ENCODE measurements at places on chromosomes 1 and 21.

- peak; percentile 93 for DNase-seq
Observed at GRCh38 chr1:113931451-113931851, 2.3 kb downstream of the HIPK1 start.

DNA sequence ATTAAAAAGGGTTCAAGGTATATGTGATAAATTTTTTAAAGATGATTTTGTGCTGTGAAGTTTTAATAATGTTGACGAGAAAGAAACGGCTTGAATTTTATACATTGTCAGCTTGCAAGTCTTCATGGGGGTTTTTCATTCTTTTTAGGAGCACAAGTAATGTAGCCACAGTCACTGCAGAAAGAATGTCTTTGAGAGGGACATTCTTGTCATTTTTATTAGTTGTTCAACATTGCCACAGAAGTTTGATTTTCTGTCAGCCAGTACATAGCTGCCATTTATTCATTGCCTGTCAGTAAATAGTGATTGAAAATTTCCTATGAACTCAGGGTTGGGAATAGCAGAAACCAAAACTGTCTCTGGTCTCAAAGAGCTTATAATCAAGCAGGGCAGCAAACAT is 156.3 kb downstream of the DHRS3 start:
- no peak for DNase-seq

GRCh38 chr21:35932232-35932911 is 128.0 kb downstream of the SETD4 start:
- peak; percentile 95 for DNase-seq

DNA sequence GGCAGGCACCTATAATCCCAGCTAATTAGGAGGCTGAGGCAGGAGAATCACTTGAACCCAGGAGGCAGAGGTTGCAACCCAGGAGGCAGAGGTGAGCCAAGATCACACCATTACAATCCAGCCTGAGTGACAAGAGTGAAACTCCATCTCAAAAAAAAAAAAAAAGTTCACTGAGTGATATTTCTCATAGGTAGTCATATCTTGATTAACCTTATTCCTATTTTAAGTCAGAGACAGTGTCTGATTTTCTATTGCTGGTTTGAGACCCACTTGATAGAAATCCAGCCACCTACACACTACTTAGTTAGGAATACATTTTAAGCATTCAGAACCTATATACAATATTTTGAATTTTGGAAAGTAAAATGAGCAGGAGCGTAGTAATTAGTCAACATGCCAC is 357.4 kb upstream of the ADGRL2 start:
- no peak for DNase-seq

DNA sequence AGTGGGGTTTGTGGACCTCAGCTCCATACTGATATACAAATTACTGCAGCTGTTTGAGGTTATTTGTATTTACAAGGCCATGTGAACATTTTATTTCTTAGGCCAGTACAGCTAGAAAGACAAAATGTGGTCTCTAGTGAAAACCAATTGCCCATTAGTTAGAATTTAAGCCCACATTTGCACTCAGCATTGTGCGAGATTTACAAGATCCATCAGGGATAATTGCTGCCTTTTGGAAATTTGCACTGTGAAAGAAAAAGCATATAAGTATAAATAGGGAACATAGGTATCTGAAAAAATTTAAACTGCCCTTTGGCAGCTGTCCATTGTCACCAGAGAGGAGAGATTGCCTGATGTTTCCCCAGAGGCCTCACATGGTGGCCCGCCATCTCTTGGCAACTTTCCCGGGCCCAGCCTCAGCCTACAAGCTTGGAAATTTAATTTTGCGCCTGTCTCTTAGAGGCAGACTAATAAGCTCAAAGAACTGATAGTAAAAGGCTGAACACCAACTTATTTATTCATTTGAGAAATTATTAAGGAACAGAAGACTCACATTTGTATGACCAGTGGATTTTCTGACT is 120.7 kb downstream of the MAP3K21 start:
- DNase-seq: no peak

DNA sequence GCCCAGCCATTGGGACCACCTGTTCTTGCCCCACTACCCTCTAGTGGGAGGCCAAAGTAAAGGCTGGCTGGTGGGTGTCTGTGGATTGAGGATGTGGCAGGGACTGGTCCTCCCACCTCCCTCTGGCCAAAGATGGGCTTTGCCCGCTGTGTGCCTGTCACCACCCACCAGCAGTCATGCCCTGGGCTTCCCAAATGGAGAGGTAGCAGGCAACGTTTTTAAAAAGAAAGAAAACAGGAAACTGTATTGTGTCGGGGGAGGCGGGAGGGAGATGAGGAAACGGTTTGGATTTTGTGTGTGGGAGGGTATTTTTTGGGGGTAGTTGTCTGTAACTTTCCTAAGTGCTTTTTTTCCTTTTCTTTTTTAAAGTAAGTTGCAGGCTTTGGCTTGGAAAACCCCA is 30.1 kb downstream of the SZRD1 start:
- no peak for DNase-seq

- DNase-seq: no peak
Observed at GRCh38 chr1:154846565-154847442, 23.3 kb downstream of the KCNN3 start.

DNA sequence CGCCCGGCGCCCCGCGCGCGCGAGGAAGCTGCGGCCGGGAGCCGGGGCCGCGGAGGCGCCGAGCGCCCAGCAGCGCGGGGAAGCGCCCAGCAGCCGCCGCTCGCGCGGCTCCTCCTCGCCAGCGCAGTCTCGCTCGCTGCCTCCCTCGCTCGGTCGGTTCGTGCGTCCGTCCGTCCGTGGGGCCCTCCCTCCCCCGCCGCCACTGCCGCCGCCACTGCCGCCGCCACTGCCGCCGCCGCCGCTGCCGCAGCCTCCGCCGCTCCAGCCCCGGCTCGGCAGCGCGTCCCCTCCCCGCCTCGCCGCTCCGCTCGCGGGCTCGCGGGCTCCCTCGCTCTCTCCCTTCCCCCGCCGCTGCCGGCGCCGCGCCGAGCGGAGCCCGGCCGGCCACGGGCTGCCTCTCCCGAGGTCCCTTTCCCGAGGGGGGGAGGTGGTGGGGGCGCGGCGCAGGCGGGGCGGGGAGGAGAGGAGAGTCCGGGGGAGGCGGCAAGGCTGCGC is at the start of gene KCND3:
Gene KCND3, minus strand, starts transcription at position 138 of the 495 bp plus-strand sequence.
- DNase-seq: no peak

GRCh38 chr1:32798191-32798590 is 19.0 kb downstream of the YARS1 start:
- no peak for DNase-seq

GRCh38 chr1:45401524-45401923 is 61.3 kb upstream of the MUTYH start:
- DNase-seq: no peak

DNA sequence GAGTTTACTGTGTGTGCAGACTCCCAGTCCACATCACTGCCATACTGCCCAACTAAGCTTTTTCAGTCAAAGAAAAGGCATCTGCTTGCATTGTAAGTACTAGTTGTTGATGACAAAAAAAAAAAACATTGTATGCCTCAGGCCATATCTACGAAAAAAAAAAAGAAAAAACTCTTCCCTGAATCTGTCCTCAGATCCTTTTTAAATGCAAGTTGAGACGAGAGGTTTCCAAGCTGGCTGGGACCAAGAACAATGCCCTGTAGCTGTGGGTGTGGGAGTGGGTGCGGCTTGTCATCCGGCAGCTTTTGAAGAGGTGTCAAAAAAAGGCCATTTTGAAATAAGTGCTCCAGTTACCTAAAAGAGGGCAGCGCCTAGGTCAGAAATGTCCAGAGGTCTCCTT is 29.2 kb upstream of the HHAT start:
- DNase-seq: no peak

DNA sequence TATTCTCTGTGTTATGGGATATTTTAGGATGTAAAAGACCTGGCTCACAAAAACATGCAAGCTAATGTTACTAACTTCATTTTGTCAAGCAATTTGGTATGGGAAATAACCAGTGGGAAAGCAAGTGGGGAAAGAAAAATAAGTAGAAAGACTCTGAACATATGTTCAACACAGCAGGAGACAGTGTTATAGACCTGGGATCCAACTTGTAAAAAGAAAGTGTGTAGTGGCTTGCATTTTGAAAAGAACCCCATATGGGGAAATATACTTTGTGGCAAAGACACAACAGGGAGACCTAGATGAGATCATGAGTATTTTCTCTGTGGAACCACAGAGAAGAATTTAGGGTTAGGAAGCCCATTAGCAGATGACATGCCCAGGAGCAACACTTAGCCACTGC is 212.7 kb upstream of the NRIP1 start:
- no peak for DNase-seq
